ENCODE measurements at places on chromosomes 3 and 15. TPM values are rescaled to one million over a fixed set of nuclear protein-coding genes. Genes with fewer than 3 reads are reported as not detected.

Gene GOLGA8S
- not detected for polyA plus RNA-seq

Gene CCDC80
- 3.2 TPM for polyA plus RNA-seq

Gene CTDSPL2
- polyA plus RNA-seq: 10.2 TPM

Gene FEZF2
- 4.6 TPM for polyA plus RNA-seq

Gene WDR72
- not detected for polyA plus RNA-seq

- no peak for DNase-seq
These were observed 611.9 kb upstream of the CCDC54 start for GRCh38 chr3:106765342-106765741.

DNA sequence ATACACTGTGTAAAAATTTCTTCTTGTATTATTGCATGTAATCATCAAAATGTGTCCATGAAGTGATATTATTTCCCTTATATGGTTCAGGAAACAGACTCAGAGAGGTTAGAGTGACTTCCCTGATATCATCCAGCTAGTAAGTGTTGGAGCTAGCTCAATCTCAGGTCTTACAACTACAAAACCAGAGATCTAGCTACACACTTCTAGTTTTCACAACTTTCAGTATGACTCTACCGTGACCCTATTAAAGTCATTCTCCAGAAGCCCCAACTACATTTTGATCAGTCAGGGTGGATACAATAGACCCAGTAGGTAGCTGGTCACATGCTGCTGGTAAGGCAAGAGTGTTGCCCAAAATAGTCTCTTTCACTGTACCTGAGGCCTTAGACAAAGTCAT is 165.3 kb downstream of the GOLIM4 start:
- DNase-seq: no peak

GRCh38 chr3:44329946-44330345 is 8.6 kb upstream of the TCAIM start:
- no peak for DNase-seq

DNA sequence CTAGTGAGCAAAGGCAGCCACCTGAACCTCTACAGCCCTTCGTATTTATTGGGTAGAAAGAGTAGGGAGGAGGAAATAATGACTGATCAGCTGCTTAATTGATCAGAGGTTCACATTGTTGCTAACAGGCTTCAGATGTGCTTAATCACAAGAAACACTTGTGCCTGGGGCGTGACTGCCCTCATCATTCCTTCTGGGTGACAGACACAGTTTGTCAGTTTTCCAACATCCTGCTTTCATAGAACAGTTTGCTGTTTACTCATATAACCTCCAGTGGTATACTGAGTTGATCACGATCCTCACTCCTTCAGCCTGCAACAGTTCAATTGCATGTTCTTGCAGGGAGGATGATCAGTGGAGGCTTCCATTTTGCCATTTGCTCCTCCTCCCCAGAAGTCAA is 13.6 kb upstream of the CASR start:
- DNase-seq: no peak

DNA sequence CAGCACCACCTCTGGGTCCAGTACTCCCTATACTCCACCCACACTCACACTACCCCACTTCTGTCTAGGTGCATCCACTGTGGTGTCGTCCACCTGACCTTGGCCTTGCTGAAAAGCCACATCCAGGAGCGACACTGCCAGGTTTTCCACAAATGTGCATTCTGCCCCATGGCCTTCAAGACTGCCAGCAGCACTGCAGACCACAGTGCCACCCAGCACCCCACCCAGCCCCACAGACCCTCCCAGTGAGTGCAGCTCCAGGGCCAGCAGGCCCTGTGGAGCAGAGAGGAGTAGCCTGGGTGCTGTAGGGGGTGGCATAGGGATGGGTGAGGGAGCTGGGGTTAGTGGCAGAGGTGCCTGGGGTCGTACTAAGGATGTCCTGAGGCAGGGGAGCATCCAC is 19.4 kb upstream of the ALPK3 start:
- no peak for DNase-seq

DNA sequence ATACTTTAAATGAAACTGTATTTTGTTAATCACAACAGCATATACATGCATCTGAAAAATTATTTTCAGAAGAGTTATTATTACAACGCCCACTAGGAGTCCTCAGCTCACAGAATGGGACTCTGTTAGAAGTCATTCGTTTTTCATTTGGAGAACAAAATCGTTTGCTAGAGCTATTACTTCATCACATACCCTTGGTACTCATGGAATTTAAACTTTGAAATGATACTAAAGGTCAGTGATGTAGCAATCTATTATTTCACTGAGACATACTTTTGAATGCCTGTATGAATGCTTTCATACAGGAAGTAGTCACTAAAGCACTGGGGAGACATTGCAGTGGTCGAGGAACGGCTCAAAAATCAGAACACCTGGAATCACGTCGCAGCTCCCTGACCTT is 198.1 kb downstream of the MBNL1 start:
- no peak for DNase-seq
